ENCODE measurements at places on chromosomes 1 and 21.

DNA sequence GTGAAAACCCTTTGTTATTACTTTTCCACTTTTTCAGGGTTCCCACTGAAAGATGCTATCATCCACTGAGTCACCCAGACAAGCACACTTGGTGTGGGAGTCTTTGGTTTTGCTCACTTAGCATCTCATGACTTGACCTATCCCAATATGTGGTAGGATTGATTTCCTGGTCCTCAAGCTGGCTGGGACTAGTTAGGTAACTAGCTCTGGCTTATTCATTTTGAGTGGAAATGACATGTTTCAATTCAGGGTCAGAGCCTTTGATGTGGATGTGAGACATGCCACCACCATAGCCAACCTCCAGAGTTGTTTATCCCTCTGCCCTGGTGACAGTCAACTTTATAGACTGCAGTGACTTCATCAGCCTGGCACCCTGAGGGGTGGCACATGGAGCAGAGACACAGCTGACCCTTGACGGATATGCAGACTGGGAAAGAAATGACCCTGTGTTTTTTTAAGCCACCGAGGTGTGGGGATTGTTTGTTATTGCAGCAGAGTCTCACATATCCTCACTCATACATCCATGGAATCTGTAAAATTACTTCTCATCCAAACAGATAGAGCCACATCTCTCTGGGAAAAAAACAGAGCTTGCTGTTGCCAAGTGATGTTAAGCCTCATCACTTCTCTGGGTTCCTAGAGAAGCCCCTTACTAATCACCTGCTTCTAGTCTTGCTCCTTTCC lies 699.9 kb downstream of the MATN1 start:
- DNase-seq, result no peak

GRCh38 chr1:39105841-39106765 lies 80.0 kb downstream of the NDUFS5 start:
- DNase-seq, result no peak

GRCh38 chr1:59885160-59885832 lies 41.3 kb downstream of the CYP2J2 start:
- DNase-seq, result no peak

DNA sequence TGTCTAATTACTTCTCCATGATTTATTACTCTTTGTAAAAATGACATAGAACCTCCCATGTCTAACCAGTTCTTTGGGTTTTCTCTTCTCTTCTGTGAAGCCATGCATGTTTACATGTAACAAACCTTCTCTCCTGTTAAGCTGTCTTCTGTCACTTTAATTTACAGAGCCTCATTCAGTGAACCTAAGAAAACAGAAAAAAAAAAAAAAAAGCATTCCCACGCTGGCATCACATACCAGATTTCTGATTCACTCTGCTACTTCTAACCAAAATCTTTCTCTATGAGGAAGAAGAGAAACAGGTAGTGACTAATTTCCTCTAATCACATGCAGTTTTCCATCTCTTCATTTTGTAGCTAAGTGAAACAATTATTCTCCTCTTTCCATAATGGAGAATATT lies 141.4 kb upstream of the CXADR start:
- DNase-seq, result no peak

DNA sequence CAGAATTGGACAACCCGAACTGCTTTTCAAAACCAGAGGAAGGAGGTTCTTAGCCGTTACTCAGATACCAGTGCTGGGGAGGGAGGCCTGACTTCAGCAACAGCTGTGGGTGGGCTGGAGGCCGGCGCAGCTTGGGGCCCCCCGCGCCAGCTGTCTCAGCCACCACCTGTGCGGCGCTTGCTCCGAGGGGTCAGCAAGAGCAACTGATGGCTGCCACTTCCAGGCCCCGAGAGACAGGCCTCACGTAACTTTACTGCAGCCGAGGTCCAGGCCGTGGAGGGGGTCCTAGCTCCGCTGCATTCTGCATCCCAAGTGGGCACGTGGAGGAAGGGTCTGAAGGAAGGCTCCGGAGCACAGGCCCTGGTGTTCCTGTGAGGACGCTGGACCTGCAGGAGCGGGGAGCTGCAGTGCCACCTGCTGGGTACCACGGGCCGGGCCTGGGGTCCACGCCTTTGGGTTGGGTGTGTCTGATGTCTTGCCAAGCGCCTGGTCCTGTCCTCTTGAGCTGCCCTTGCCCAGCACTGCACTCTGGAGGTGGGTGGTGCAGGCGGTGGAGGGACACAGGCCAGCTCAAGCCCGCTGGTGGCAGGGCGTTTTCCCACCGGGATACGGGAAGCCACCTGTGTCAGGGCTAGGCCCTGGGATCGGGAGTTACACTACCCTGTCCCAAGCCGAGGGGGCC lies 9.8 kb downstream of the THAP3 start:
- no peak for DNase-seq

DNA sequence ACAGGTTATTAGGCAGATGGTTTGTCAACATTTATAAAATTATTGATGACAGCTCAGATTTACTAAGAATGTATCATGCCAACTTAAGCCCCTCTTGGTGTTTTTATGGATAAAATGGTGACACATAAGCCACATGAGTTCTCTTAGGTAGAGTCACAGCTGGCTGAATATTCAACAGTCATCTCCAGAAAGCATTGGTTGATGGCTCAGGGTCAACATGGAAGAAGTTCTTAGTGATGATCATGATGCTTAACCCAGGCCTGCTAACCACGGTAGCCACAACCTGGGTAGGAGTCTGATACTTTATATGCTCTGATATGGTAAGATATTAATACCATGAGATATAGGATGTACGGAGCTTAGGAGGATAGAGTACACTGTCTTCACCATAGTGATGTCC lies 46.4 kb upstream of the SIPA1L2 start:
- DNase-seq, result no peak

GRCh38 chr1:229285440-229285839 lies 14.5 kb downstream of the RAB4A start:
- DNase-seq, result no peak

GRCh38 chr1:117093870-117094621 lies 27.5 kb downstream of the TRIM45 start:
- DNase-seq, result peak; percentile 2

DNA sequence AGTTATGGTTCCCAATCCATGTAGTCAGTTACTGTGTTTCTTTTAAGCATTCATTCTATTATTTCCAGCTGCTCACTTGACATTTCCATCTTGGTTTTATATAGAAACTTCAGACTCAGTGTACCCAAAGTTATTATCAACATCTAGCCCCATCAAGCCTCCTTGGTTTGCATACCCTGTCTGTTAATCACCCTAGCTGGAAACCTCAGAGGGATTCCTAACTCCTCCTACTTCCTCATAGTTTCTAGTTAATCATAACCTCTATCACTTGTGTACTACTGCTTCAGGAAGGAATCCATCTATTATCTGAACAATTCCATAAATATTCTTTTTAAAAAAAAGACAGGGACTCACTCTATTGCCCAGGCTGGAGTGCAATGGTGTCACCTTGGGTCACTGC lies 293.3 kb downstream of the SDCCAG8 start:
- DNase-seq, result no peak

GRCh38 chr1:113002297-113002696 lies 46.3 kb upstream of the SLC16A1 start:
- no peak for DNase-seq

GRCh38 chr21:40902299-40902698 lies 55.3 kb upstream of the DSCAM start:
- DNase-seq, result no peak

GRCh38 chr1:93749894-93750301 lies 68.3 kb upstream of the BCAR3 start:
- no peak for DNase-seq

- DNase-seq, result no peak
These were observed 934.7 kb upstream of the PRMT6 start for GRCh38 chr1:106121728-106122127.

DNA sequence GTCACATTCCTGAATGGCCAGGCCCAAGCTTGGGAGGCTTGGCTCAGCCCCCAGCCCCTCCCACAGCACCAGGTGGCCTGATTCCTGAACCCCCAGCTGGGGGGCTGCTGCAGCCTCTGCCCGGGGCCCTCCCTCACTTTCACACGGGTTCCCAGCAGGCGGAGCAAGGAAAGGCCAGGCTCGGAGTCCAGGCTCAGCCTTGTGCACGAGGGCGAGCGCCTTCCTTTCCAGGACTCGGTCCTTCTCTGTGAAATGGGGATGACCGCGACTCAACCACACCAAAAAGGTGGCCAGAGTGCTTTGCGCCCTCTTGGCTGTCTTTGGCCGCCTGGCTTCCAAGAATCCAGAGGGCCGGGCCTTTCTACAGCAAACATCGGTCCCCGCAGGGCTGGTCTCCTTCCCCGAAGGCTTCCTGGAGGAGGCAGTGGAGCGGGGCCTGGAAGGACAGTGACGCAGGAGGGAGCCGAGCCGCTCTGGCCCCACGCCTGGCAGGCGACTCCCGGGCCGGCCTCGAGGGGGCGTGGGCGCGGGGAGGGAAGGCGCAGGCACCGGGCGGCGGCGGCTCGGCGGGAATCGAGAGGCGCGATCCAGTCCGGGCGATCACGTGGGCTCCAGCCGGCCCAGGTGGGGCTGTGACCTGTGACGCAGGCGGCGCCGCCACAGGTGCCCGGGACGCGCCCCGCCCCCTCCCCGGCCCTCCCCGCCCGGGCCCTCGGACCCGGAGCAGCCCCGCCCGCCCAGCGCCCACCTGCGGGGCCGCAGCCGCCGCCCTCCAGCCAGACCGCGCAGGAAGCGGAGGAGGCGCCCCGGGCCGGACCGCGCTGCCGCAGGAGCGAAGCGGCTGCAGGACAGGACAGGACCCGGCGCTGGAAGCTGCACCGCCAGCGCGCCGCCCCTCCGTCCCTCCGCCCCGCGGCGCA lies at the start of gene ARHGEF16:
TSS of gene ARHGEF16 (plus strand) at position 775 of the 920 bp plus-strand sequence. CDS start 8,420 bp downstream, outside the sequence.
- no peak for DNase-seq

GRCh38 chr1:21149430-21149854 lies 27.3 kb downstream of the EIF4G3 start:
- no peak for DNase-seq

- no peak for DNase-seq
These were observed 39.6 kb upstream of the ARHGAP29 start for GRCh38 chr1:94276988-94277434.

DNA sequence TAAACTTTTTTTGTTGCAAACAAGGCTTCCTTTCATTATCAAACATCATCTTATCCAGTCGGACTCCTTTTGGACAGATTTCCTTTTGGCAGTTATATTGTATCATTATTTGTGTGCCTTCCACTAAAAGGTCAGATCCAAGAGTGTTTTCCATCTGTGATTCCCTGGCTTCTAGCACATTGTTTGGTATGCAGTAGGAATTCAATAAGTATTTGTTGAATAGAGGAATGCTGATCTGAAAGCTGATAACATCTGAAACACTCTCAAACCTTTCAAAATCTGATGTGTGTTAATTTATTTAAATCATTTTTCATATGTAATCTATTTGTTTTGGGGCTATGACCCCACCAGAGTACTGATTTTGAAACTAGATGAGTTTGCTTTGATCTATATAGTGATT lies 39.0 kb downstream of the NDC1 start:
- DNase-seq, result no peak

DNA sequence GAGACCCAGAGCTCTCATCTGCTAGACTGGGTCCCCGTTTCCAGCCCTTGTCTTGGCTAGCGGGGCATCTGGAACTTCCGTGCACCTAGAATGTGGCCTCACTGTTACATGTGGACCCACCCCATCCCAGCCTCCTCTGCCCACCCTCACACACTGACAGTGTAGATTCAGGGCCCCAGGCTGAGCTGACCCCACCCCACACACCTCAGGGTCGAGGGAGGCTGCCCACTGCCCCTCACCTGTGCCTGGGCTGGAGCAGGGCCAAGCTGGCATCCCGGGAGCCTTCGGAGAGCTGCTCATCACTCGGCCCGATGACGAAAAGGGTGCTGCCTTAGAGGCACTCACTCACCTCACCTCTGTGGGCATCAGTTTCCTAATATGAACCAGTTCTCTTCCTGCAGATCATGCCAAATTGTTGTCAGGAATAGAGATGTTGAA lies 11.1 kb downstream of the ACOT11 start:
- DNase-seq, result no peak

- DNase-seq, result no peak
These were observed 95.1 kb downstream of the KIAA0319L start for GRCh38 chr1:35461966-35462651.

DNA sequence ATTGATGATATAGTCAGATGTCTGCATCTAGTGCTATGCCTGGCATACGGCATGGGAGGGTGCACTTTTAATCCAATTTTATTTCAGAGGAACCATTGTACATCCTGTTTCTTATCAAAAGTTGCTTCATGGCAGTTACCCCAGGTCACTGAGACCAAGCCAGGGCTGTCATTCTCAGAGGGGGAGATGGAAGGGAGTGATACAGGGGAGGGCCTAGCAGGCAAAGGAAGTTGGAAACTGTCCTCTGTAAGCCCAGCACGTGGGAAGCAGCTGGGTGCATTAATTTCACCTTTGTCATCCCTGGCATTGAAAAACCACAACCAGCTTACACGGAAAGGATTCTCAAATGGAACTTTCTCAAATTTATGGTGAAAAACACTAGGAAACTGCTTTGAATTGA lies 458.7 kb upstream of the ADAMTS5 start:
- no peak for DNase-seq

Measured in stimulated activated CD8-positive, alpha-beta memory T cell treated with anti-CD3 and anti-CD28 coated beads, Interleukin-4, amount 100 ng/mL, for 1 hour (primary cell).